ENCODE measurements at places on chromosomes 5 and 9. TPM values are rescaled to one million over a fixed set of nuclear protein-coding genes. Genes with fewer than 3 reads are reported as not detected.

- no peak for DNase-seq
Observed at GRCh38 chr5:68277431-68277830, 61.9 kb downstream of the PIK3R1 start.

Gene PCDHGA6
- 4.8 TPM for total RNA-seq

DNA sequence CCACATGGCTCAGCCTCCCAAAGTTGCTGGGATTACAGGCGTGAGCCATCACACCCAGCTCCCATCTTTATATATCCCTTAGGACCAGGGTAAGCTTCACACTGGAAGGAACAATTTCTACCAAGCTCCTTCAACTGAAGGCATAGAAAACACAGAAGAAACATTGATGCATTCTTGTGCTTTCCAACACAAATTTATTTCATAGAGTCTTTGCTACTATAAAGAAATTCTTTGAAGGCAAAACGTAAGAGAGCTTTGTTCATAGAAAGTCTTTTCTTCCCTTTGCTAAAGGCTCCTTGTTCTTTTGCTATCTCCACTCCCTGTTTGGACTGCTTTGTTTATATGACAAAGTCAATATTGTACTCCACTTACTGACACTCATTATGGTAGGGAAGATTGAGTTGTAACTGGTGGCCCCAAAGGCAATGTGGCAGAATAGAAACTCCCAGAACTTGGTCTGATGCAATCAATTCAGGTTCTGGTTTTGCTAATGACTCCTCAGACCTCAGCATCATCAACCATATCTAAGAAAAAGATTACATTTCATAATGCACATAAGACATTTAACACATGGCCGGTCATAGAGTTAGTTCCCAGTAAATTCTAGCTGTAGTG lies 97.4 kb upstream of the CLINT1 start:
- DNase-seq = no peak

GRCh38 chr5:22901885-22902284 lies 48.7 kb upstream of the CDH12 start:
- DNase-seq = no peak

DNA sequence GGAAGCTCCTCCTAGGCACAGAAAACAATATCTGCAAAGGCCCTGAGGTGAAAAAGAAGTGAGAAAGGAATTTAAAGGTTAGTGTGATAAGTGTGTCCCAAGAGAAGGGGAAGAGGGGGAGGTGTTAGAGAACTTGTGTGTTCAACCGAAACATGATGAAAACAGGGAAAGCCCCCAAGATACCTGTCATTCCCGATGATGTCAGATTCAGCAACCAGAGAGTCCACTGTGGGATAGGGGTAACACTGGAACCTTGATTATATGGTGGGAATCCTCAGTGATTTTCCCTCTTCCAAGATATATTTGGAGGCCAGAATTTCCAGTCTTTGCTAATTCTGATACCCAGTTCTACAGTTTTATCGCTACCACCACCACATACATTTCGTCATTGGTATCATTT lies 15.5 kb upstream of the BNC2 start:
- DNase-seq = no peak

- DNase-seq = no peak
Observed at GRCh38 chr5:55750063-55750462, 12.2 kb downstream of the DDX4 start.

Gene OR2S2
- total RNA-seq = not detected

DNA sequence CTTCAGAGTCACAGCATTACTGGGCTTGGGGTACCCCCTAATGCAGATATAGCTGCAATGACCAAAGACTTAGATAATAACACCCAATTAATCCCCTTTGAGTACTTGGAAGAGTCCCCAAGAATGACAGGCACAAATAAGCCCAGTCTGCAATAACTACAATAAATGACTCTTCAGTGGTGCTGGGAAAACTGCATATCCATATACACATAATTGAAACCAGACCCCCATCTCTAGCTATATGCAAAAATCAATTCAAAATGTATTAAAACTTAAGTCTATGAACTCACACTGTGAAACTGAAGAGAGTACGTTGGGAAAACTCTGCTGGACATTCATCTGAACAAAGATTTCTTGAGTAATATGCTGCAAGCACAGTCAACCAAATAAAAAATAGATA lies 422.5 kb downstream of the CDH18 start:
- DNase-seq = no peak

Gene PCDHB7
- total RNA-seq = 0.39 TPM

DNA sequence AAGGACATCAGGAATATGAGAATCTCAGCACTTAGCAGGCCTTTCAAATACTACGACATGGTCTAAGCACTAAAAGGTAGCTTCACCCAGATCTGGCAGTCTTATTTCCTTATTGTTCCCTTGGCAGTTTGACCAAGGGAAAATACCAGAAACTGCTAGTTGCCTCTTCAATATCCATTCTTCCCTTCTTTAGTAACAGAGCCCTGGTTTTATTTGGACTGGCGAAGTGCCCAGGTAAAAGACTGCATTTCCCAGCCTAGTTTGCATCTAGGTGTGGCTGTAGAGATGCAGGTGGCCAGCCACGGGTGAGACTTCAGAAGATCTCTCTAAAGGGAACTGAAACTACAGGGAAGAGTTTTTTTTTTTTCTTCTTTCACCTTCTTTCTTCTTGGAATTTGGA lies 21.6 kb downstream of the DMRT2 start:
- DNase-seq = no peak

- DNase-seq = no peak
Observed at GRCh38 chr9:31536471-31536870, 848.0 kb upstream of the ACO1 start.

Gene ECM2
- not detected for total RNA-seq

Gene LHX6
- total RNA-seq = 1.0 TPM

DNA sequence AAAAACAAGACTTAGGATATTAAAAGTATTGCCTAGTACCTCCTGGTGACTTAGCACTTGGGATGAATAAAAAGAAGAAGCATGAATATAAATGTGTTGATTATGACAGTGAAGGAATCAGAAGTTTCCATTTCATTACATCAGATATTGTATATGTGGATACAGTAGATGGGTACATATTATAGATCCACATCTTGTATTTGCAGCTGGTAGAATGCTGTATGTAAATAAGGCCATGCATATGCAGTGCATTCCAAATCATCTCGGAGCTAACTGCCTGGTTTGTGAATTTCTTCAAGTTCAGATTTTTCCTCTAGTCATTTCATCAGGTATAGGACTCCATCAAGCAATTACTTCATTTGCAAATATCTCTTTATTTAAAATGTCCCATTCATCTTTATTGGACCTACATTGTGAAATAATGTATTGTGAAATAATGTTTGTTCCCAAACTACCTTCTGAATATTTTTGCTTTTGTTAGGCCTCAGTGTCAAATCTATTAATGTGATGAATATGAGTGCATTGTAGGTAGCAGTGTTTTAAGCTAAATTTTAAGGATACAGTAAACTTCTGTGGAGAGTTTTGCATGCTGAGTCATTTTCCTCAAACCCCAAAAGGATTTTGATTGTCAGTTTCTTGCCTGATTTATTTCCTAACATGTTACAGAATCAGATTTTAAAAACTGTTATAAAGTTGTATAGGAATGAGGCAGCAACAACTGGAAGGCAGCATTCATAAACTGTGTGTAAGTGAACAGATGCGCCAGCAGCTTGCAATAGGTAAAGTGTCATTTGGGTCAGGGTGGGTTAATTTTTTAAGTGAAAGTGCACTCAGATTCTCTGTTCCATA lies 370.8 kb upstream of the RIOK2 start:
- DNase-seq = no peak

GRCh38 chr9:70601000-70601951 lies 186.8 kb upstream of the KLF9 start:
- no peak for DNase-seq

Gene CNTFR
- 1.9 TPM for total RNA-seq

DNA sequence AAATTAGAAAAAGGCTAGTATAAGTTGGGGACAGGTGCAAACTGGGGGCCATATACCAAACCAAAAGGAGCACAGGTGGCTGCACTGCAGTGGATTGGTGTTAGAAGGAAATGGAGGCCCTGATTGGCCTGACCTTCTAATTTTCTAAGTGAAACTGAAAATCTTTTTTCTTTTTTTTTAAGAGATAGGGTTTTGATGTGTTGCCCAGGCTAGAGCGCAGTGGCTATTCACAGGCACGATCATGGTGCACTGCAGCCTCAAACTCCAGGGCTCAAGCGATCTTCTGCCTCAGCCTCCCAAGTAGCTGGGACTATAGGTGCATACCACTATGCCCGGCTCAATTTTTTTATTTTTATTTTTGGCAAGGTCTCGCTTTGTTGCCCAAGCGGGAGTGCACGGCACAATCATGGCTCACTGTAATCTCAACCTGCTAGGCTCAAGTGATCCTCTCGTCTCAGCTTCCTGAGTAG lies 9.8 kb upstream of the CCDC69 start:
- no peak for DNase-seq

Gene HRCT1
- not detected for total RNA-seq

Gene F12
- total RNA-seq = 2.9 TPM

Gene RALGPS1
- total RNA-seq = 57.1 TPM

Gene PCDHA7
- total RNA-seq = 8.7 TPM

GRCh38 chr5:93929131-93929530 lies 187.7 kb upstream of the POU5F2 start:
- no peak for DNase-seq

DNA sequence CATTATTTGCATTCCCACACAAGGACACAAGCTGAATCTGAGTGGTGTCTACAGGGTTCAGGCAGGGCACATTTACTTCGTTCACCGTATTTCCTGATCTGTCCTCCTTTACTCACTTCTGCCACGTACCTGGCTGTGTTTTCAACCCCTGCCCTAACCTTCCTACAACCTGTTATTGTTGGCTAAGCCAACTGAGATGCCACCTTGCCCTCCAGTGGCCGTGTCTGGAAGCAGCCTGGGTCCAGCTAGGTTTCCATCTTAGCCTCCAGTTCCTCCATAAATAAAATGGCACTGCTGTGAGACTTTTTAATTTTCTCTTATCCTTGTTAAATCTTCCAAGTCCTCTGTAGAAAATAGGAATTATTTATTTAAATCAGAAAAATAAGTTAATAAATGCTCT lies 64.8 kb downstream of the ATP10B start:
- peak; percentile 75 for DNase-seq

GRCh38 chr5:17441351-17441750 lies 56.7 kb upstream of the TAF11L2 start:
- no peak for DNase-seq

Gene SLC1A1
- total RNA-seq = 8.8 TPM

DNA sequence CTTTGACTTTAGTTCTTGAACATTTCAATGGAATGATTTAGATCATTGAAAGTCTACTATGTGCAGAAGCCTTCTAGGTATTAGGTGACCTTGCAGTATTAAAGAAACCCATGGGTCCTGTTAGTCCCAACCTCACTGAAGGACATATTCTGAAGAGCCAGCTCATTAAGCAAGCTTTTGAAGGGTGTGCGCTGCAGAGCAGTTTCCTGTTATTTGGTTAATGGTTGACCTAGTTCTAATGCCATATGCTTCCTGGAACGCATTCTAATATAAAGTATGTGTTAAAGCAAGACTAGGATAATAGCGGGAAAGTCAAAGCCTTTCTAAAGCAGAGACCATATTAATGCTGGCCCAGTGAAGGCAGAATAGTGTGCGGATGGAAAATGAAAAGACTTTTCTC lies 20.1 kb downstream of the ZNF462 start:
- DNase-seq = no peak

DNA sequence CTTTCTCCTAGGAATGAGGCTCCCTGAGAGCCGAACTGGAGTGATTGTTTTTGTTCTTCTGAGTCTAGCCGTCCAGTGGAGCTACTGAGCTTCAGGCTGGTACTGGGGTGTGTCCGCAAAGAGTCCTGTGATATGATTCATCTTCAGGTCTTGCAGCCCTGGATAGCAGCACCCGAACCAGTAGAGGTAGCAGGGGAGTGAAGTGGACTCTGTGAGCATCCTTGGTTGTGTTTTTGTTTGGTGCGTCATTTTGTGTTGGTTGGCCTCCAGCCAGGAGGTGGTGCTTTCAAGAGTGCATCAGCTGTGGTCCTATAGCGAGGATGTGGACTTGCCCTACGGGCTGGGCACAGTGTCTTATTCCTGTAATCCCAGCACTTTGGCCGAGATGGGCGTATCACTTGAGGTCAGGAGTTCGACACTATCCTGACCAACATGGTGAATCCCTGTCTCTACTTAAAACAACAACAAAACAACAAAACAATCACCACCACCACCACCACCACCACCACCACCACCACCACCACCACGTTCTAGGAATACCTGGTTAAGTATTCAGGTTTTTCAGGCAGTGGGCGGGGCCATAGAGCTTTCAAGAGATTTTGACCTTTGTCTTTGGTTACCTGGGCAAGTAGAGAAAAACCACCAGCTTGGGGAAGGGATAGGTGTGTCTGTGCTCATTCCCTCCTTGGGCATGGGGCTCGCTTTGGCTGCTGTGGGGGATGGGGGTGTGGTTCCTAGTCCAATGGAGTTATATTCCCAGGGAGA lies 154.0 kb downstream of the WDR70 start:
- DNase-seq = no peak

- DNase-seq = no peak
Observed at GRCh38 chr5:947626-948471, 55.2 kb downstream of the TRIP13 start.

Gene SLC6A7
- total RNA-seq = not detected

GRCh38 chr5:91311168-91311696 lies 71.9 kb downstream of the ARRDC3 start:
- DNase-seq = no peak

DNA sequence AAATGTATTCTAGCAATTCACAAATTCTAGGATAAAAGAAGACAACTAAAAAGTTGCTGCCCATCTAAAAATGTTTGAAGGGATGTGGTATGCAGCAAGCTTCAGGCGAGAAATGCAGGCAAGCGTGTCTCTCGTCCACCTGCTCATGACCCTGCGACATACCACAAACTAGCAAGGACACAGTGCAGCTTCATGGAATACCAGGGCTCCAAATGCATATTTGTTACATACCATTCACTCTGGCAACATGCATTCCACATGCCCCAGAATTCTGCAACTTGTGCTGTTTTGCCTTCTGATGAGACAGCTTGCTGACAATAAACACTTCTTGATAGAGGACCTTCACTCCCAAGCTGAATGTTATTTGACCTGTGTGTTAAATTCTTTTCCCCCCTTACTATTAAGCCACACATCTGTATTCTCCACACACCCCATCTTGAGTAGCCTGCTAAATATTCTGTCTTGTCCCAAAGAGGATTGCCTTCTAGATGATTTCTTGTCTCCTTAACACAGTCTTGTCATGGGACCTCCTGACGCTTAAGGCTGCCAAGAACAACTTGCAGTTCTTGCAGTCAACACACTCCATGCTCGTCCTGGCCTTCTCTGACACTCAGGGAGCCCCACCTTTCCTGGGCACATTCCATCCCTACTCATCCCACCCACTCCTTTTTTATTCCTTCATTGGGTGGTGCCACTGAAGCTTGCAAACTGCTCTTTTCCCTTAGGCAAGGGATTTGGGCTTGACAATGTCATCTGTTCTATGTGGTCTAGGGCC lies 340.5 kb downstream of the PIK3R1 start:
- DNase-seq = no peak

- peak; percentile 22 for DNase-seq
Observed at GRCh38 chr9:15079989-15080388, 169.8 kb upstream of the FREM1 start.

Gene IL31RA
- total RNA-seq = not detected
